ENCODE measurements at places on chromosomes 2 and 18.
A peak's percentile ranks its signal among the peaks of the same experiment; 100 is the strongest.

GRCh38 chr2:30684026-30684425 lies 123.2 kb downstream of the CAPN13 start:
- DNase-seq, result no peak

DNA sequence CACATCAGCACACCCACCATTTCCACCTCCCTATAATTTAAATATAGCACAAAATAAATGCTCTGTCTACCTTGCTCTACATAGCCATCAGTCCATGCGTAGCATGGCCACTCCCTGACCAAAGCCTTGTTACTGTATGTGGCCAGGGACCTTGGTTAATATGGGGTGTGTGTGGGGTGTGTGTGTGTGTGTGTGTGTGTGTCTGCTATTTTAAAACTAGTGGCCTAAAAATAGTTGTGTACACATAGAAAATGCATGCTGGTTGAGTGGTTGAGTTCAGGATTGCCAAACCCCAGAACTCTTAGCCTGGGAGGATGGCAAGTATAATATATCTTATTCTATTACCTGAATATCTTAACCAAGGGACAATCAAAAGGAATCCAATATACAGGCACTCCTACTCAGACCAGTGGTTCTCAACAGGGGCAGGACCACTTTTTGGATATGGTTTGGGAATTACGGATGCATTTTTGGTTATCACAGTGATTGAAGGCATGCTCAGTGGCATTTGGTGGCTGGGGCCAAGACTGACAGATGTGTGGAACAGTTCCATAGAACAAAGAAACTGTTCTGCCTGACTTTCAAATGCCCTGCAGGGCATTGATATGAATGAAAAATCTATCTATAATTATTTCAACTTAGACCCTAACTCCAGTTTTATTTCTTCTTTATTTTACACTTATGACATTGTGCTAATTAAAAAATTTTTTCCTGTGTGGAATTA lies 72.3 kb upstream of the PSME4 start:
- DNase-seq, result no peak

DNA sequence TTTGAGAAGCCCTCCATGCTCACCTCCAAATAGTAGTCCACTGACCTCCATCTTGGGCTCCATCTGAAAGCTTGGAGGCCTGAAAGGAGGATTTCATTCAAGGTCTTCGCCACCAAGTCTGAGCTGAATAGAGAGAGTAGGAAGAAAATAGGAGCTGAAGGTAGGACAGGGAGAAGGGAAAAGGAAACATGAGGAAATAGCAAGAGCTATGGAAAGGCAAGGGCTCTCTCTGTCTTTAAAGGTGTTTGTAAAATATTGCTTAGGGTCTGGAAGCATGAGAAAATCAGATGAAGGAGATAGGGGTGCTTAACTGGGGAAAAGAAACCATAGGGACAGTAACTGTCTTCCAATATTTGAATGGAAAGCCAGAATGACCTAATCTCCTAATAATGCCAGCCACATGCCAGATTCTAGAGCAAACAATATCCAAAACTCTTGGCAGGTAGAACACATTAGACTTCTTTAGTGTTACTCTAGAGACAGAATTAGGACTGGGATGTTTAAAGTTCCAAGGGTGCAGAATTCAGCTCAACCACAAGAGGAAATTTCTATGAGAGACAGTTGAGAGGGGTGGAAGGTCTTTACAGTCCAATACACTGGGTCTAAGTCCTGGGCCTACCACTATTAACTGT lies 67.4 kb downstream of the NAB1 start:
- no peak for DNase-seq

- no peak for DNase-seq
These were observed 238.0 kb upstream of the SALL3 start for GRCh38 chr18:78741381-78742217.

GRCh38 chr2:1594123-1594372 lies 150.3 kb downstream of the PXDN start:
- no peak for DNase-seq

- no peak for DNase-seq
These were observed 70.6 kb upstream of the ITGB6 start for GRCh38 chr2:160270571-160271113.

- DNase-seq, result no peak
These were observed 217.0 kb downstream of the CD226 start for GRCh38 chr18:69730664-69731063.

DNA sequence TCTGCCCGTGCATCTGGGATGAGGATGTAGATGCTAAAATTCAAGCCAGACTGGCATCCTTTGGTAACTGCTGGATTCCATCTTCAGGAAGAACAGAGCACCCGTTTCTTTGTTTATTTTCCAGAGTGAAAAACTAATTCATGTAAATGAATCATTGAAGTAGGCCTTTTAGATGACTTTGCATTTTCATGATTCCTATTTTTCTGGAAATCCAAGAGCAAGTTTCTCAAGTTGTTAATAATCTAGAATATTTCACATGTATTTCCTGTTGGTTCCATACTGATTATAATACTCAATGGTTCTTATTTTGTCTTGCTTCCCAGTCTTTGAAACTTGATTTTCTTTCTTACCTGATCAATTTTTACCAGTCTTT lies 328.4 kb downstream of the LPIN1 start:
- DNase-seq, result no peak

GRCh38 chr2:63047321-63048279 lies 3.0 kb upstream of the OTX1 start:
- DNase-seq, result no peak

- no peak for DNase-seq
These were observed 1.9 kb downstream of the MCFD2 start for GRCh38 chr2:46913471-46914381.

- DNase-seq, result no peak
These were observed 1143.4 kb downstream of the CNTNAP5 start for GRCh38 chr2:125168442-125168841.

- no peak for DNase-seq
These were observed 32.6 kb upstream of the GPR39 start for GRCh38 chr2:132383956-132384355.

DNA sequence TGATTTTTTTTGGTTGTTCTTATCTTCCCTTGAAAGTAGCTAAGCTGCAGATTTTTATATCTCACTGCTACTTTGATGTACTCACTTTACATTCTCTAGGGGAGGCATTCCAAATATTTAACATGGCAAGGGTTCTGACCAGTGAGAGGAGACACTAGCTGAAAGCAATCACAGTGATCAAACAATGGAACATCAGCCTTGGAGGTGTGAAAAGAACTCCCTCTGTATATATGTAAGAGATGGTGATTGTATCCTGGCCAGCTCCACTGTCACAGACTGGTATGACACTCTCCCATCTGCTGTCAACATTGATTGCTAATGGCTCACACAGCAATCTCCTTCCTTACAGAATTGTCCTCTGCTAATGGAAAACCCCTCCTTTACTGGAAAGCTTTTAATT lies 291.7 kb upstream of the CDH19 start:
- DNase-seq, result no peak

- no peak for DNase-seq
These were observed 280.0 kb downstream of the EXOC6B start for GRCh38 chr2:72545790-72546189.

DNA sequence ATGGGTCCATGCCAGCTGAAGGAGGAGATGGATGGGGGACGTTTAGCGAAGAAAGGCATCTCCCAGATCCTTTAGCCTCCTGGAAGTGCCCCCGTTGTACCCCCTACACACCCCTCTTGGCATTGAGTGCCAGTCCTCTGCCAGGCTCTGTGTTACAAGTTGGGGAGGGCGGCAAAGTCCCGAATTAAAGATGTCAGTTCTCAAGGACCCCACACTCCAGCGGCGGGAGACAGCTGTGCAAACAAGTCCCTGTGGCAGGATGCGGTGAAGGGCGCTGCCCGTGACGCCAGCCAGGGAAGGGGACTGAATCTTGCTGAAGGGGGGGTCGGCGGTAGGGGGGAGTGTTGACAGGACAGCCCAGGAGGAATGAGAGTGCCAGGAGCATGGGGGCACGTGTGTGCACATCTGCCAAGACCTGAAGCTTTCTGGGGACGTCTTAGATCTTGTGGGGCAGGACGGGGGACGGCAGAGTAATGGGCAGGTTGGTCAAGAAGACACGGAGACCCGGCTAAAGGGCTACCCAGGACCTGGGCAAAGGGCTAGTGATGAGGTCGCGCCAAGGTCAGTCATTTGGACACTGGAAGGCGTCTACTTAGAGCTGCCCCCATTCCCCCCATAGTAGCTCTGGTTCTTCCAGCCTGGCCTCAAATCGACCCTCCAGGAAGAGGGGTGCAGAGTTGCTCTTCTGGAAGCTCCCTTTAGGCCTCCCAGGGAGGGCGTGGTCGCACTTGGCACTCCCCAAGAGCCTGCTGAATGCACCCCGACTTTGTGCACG lies 2.8 kb upstream of the CTDSP1 start:
- peak; percentile 65 for DNase-seq

DNA sequence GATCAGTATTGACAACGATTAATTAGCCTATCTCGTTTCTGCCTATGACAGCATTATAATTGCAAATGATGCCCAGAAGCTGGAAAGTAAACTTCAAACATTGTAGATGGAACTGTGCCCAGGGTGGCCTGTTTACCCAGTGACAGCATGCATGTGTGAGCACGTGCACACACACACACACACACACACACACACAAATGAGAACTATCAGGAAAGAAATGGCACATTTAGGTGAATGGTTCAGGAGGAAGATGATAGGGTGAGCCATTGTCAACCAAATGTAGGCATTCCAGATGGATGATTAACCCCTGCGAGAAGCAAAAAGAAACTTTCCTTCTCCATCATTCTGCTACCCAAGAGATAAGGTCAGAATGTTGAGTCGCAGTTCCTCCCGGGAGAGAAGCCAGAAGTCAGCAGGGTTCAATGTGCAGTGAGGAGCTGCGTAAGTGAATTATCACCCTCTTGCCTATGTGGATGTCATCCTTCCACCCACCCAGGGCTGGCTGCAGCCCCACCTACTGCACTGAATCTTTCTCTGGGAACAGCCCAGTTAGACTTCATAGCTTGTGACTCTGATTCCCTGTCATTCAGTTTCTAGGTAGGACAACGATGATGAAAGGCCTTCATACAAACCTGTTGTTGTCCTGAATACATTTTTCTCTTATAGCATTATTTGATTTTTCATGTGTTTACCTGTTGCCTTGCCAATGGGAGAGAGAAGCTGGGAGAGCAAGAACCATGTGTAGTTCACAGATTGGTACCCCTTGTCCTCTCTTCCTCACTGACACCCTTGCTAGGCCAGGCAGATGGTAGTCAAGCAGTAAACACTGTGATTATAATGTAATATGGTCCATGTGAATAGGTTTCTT lies 3.5 kb upstream of the APOB start:
- DNase-seq, result no peak

- no peak for DNase-seq
These were observed 19.6 kb upstream of the FTCDNL1 start for GRCh38 chr2:199870581-199870980.

- no peak for DNase-seq
These were observed 142.6 kb upstream of the SPRED2 start for GRCh38 chr2:65574993-65575392.

DNA sequence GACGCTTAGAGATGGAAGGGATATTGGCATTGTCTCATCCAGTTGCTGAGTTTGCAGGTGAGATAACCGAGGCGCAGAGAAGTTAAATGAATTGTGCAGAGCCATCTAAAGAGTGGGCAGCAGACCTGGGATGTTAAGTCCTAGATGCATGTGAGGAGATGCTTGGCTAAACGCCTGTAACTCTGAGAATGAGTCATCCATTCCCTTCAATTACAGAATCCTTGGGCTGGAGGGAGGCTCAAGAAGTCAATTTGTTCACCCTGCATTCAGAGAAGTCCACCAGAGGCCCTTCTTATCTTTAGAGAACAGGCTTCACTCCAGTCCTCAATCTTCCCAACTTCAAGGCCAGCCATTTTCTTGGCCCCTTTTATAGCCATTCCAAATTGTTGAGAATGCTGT lies 1.6 kb downstream of the EHD3 start:
- DNase-seq, result no peak

GRCh38 chr18:70428439-70428838 lies 139.6 kb downstream of the SOCS6 start:
- no peak for DNase-seq

DNA sequence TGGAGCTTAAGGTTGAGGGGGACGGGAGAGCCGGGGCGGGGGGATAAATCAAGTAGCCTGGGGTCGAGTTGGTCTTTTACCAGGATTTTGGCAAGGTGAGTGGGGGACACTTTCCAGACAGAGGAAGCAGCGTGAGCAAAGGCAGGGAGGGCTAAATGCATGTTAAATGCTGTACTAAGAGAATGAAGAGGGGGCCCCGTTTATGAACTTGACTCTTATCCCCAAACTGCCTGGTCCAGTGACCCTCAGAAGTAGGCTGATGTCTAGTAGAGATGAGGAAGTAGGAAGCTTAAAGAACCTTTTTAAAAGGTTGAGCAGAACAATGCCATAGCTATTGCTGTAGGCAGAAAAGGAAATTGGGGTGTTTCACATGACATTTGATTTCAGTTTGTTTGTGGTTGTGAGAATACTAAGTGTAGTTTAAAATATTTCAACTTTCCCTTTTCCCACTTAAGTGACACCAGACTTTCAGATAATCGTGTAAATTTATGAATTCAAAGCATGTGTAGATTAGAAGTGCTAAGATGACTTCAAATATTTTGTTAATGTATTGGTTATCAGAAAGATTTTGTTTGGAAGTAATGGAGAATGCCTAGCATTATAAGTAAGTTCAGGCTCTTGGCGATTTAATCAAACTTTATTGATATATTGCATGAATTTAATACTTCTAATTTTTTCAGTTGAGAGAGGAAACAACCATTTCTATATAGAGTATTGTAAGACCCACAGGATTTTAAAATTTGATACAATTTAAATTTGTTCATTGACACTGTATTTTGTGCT lies 1.8 kb downstream of the REL start:
- peak; percentile 7 for DNase-seq

- DNase-seq, result no peak
These were observed 67.5 kb downstream of the COPS8 start for GRCh38 chr2:237153181-237153580.

GRCh38 chr2:145851730-145852129 lies 1331.8 kb upstream of the ZEB2 start:
- no peak for DNase-seq

DNA sequence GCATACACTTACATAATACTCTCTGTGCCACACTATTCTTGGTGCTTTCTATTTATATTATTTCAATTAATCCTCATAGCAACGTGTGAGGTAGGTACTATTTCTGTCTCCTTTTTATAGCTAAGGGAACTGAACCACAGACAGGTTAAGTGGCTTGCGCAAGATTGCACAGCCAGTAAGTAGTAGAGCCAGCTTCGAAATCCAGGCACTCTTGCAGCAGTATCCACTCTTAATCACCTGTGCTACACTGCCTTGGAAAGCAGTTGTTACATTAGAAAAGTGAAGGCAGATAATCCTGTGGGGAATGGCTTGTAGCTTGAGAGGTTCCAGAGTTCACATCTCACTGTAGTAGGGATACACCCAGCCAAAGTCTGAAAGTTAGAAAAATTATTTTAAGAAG lies 198.3 kb downstream of the LDLRAD4 start:
- DNase-seq, result no peak

- no peak for DNase-seq
These were observed 24.3 kb downstream of the DSC2 start for GRCh38 chr18:31077878-31078277.

DNA sequence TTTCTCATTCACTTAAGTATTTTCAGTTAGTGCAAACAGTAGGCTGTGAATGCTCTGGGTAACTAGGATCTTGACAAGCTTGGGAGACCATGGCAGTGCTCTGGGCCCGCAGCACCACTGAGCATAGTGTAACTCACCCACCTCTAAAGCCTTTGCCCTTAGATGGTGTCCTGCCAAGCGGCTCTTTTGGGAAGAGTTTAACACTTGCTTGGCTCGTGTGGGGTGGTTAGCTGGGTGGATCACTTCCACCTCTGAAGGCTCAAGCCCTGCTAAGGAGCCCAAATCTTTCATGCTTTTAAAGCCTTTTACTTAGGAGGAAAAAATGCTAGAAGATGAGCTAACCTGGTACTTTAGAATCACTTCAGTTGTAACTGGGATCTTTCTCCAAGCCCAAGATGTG lies 33.9 kb downstream of the PTPN18 start:
- no peak for DNase-seq
